Nucleus accumbens (tissue), 56 donors: ENCODE measurements at places on chromosomes 1 and 21.

DNA sequence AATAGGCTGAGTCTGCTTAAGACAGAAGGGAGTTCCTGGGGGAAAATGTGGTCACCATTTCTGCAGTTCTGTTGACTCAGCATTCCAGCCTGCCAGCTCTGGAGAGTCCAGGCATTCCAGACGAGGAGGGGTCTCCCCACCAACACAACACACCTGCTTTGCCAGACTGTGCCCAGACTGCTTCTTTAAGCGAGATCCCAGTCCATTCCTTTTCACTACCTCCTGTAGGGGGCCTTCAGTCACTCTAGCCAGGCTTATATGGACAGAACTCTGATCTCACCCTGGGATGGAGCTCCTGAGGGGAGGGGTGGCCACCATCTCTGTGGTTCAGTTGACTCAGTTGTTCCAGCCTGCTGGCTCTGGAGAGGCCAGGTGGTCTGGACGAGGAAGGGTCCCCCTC lies 48.5 kb downstream of the UBE2U start:
- no peak for DNase-seq

GRCh38 chr1:45982359-45982758 lies 150.1 kb downstream of the PIK3R3 start:
- no peak for DNase-seq

DNA sequence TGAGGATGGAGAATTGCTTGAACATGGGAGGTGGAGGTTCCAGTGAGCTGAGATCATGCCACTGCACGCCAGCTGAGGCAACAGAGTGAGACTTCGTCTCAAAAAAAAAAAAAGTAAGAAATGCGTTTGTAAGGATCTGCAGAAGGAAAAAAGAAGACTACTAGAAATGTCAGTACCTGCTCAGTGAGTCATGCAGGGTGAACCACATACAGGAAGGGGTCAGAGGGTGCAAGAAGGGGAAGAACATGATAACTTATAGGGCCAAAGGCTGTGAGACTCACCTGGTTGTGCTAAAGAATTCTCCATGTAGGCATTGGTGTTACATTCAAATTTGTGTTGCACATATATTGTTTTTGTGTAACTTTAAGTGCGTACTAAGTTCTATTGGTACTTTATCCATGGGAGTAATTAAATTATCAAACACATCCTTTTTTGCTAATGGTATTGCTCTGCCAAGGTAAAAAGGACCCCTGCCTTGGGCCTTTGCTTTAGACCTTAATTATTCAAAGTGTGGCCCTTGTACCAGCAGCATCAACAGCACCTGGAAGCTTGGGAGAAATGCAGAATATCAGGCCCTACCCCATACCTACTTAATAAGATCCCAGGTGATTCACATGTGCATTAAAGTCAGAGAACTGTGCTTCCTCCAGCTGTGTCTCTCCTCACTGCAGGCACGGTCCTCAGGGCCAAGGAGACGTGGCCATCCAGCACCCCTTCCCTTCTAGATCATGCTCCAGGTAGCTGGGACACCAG lies 96.4 kb upstream of the PPP2R5A start:
- no peak for DNase-seq

DNA sequence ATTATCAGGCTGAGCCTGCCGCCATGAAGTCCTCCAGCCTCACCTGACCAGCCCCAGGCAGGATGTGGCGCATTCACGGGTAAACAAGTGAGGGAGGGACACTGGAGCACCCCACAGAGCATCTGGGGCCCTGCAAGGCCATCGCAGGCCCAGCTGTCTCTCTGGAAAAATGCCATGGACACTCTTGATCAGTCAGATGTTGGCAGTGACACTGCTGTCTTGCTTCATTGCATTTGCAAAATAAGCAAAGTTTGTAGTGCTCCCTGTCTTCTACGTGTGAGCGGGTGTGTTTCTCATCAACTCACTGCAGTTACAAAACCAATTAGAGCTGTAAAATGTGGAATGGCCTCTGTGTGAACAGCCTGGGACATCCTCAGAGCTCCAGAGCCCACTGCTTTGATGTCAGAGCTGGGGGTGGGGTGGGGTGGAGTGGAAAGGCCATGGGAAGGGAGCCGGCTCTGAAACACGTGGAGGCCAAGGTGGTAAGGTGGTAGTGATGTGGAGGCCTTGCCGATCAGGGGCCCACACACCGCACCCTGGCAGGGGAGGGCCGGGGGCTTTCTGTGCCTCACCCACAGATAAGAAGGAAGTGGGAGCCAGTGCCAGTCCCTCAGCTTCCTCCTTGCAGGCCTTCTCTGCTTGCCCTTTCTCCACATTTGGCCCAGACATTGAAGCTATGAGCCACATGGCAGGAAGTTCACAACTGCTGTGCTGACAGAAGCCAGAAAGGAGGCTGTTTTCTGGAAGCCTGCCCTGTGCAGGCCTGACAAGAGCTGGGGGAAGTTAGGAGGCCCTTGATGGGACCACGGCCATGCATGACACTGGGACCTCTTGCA lies 254.9 kb downstream of the RHOU start:
- peak; percentile 35 for DNase-seq

DNA sequence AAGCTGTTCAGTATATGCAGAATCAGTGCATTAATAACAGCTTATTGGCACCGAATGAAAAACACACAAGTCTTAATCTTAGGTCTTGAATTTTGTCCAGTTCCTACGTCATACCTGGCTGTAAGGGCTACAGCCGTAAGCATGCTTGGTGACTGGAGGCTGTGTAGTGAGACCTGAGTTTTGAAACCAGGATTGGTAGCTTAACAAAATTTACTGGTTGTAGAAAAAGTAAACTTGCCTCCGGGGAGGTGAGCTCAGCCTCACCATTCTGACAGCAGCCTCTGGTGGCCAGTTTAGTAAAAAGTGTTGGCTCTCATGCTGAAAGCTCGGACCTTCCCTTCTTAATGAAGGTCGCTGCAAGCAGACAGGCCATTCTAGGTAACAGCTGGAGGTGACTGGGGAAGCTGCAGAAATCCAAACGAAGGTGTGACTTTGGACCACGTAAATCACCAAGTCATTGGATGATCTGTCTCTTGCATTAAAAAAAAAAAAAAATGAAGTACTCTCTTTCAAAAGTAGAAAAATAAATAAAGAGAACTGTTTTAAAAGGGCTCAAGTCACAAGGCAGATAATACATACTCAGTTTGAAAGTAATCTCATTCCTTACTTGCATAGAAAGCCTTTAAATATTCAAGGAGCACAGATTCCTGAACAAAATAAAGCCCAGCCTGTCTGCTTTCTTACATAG lies 48.9 kb downstream of the HLCS start:
- no peak for DNase-seq

GRCh38 chr1:89809556-89809955 lies 11.3 kb upstream of the LRRC8D start:
- no peak for DNase-seq

GRCh38 chr1:21280011-21280471 lies 10.2 kb downstream of the ECE1 start:
- no peak for DNase-seq

- DNase-seq = no peak
Measured at GRCh38 chr1:169052727-169053126, 53.8 kb upstream of the ATP1B1 start.

DNA sequence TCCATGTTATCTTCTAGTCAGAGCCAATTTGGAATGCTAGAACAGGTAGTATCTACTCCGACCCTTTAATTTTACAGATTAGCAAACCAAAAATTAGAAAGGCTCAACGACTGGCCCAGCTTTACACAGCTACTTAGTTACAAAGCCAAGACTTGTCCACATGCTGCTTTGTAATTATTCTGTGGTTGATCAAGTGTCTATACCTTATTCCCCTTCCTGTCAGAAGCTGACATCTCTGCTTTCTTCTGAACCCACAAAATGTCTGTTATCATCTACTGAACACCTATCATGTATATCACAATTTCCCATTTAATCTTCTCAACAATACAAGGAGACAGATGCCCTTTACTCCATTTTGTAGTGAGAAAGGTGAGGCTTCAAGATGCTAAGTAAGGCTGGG lies 15.6 kb downstream of the TGFBR3 start:
- no peak for DNase-seq

DNA sequence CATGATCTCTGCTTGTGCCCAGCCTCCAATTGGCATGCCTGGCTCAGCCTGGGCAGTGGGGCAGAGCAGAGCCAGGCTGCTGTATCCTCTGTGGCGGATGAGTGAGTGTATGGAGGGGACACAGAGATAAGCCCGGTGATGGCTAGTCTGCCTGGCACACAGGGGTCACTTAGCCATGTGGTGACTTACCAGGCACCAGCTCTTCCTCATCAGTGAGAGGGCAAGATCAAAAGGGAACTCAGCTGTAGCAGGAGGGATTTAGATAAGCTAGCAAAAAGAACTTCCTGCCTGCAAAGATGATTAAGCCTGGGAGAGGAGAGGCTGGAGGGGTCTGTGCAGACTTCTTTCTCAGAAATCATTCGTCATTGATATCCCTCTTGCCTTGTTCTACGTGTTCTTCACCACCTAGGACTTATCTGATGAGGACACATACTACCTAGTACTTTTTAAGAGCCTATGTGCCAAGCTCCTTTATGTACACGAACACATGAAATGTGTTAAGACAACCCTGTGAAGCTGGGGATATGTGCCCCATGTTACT lies 7.9 kb downstream of the KIF21B start:
- no peak for DNase-seq

DNA sequence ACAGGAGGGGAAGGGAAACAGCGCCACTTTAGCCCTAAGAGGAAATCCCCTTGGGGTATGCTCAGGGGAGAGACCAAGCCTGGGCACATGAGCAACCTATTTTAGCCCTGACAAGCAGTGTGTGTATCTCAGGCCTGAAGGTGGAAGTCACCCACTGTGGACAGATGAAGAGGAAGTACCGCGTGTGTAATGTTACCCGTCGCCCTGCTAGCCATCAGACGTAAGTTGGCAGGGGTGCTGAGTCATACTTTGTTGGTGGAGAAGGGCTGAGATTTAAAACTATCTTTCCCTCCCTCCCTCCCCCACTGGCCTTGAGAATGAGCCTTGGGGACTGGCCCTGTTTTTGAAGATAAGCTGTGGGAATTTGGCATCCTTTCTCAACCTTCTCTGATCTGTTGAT lies 11.2 kb downstream of the AGO1 start:
- no peak for DNase-seq

DNA sequence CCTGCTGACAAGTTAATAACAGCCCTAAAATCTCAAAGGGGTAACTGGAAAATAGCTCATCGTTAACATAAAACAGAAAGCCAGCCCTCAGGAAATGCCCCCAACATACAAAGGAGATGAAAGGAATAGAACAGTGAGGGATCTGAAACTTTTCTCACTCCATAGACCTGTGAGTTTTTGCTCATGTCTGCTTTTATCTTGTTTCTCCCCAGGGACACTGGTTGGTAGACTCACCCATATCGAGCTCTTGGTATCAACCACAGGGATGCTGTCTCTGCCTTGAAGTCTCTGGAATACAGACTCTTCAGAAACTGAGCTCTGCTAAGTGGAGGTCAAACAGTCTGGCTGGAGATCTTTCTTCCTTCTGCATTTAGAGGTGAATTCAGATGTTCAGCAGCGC lies 77.4 kb upstream of the CAMK1G start:
- no peak for DNase-seq

GRCh38 chr1:223631956-223632355 lies 33.5 kb downstream of the CAPN8 start:
- DNase-seq = no peak

DNA sequence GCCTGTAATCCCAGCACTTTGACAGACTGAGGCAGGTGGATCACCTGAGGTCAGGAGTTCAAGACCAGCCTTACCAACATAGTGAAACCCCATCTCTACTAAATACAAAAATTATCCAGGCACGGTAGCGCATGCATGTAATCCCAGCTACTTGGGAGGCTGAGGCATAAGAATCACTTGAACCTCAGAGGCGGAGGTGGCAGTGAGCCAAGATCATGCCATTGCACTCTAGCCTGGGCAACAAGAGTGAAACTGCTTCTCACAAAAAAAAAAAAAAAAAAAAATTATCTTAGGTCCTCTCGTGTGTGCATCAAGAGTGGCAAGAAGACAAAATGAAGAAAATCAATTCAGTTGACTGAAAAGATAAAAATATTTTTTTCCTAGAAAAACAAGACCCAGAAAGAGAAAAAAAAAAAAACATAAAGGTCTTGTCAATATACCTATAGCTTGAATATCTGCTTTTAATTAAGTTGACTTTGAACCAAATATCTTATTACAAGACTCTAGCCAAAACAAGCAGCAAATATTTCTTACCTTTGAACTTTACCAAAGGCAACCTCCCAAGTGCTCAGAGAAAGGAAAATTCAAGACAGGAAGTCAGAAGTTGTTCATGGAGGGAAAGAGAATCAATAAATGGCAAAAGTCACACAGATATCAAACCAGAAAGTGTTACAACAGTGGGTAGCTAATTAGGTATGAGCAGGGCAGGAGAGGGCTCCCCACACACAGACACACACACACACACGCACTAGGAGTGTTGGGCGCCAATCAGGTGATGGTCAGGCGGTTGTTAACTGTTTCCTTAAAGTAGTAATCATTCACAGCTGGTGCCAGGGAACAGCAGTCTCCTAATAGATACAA lies 29.6 kb downstream of the ITLN2 start:
- no peak for DNase-seq

GRCh38 chr1:179754041-179754624 lies 11.0 kb downstream of the FAM163A start:
- no peak for DNase-seq

DNA sequence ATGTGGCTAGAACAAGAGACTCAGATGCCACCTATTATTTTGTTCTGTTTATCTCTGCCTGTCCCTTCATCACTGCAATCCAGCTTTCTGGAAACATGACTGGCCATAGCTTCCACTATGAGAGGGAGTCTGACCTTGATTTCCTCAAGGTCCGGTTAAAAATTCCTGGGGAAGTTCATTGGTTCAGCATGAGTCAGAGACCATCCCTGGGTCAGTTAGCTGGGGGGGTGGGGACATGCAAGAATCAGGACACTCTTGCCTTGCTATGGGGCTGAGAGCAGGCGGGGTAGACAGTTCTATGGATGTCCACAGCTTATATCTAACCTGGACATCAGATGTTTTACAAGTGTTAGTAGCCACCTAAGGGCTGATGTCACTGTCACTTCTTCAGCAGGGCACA lies 81.1 kb downstream of the TENT5C start:
- DNase-seq = no peak

GRCh38 chr1:233326811-233327650 lies 493 bp upstream of the MAP3K21 start:
- peak; percentile 39 for DNase-seq

DNA sequence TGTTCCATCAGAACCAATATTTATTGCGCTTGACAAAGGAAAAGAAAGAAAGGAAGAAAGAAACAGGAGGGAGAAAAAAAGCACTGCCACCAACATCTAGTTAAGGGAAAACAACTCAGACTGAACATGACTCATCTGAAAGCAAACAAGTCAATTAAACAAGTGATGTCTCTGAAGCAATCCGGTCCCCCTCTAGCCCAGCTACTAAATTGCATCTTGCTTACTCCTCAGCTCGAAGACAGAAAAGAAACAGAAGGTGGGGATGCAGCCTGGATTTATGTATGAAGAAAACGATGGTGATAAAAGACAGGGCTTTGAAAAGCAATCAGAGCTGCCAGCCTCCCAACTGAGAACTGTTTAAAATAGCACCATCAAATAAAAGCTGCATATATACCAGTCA lies 188.2 kb downstream of the OMA1 start:
- DNase-seq = no peak

- peak; percentile 60 for DNase-seq
Measured at GRCh38 chr1:43540653-43541071, 10.0 kb downstream of the PTPRF start.
